ENCODE measurements at places on chromosomes 3 and 15.
A peak's percentile ranks its signal among the peaks of the same experiment; 100 is the strongest.

DNA sequence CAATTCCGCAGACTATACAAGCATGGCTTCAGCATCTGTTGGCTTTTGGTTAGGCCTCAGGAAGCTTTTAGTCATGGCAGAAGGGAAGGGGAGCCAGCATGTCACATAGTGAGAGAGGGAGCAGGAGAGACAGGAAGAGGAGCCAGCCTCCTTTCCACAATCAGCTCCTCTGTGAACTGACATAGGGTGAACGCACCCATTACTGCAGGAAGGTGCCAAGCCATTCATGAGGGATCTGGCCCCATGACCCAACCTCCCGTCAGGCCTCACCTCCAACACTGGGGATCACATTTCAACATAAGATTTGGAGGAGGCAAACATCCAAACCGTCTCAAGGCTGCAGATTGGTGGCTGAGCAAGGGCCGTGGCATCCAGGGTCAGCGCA lies 106.3 kb downstream of the LRRK1 start:
- DNase-seq, result no peak

DNA sequence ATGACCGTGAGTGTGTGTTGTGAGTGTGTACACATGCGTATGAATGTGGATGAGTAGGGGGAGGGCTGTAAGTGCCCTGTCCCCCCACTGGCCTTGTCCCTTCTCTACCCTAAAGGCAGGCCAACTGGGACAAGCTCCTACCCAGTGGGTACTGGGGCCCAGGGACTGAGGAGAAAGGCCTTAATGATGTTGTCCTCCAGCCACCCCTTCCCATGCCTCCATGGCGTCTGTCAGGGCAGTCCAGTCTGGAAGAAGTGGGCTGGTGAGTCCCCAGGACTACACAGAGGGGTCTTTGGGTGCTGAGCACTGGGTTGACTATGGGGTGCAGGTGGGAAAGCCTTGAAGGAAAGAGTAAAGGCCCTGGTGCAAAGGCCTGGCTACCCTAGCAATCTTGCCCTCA lies 16.9 kb upstream of the CORO2B start:
- no peak for DNase-seq

- no peak for DNase-seq
These were observed 263.1 kb upstream of the DNAJC19 start for GRCh38 chr3:181252631-181253030.

DNA sequence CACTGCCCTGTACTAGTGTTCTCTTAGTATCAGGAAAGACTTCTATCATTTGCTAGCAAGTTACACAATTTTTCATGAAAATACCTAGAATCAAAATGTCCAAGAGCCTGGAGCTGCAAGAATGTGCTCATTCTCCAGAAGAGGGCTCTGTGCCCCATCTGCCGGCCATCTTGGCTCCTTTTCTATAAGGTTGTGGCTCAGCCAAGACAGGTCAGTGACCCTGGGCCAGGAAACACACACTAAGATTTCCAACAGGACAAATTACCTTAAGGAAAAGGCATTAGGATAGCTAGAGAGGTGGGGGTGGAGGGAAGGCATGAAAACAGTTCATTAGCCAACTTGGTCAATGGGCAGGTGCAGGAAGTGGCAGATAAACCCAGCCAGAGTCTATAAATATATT lies 20.7 kb downstream of the TIMP4 start:
- DNase-seq, result peak; percentile 7

- DNase-seq, result no peak
These were observed 113.9 kb downstream of the CADPS start for GRCh38 chr3:62761311-62761710.

DNA sequence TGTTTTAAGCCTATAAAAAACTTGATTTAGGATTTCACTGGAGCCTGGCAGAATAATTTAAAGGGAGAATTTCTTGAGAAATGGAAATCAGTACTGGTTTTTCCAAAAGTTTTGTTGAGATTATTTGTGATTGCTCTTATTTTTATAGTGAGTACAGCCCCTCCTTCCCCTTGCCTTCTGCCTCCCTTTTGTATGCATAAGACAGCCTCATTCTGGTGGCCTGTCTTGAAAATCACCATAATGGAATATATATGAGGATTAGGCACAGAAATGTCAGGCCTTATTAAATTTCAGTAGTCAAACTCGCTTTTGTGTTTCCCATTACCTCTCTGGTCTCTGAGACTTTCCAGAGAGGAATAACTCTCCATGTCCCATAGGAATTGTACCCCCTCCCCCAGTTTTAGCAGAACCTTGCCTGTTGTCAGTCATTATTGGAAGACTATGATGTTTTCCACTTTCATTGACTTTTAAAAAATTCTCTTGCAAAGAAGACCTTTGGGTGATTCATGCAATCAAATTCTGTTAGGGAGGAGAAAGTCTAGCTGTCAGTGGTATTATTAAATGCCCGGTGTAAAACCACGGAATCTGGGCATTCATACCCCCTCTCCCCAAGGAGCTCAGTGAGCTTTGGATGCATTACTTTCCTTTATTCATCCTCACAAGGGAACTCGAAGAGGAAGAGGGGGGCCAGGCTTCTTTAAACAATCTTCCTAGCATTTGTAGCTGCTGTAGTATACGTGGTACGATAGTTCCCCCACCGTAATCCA lies 171.6 kb upstream of the TSC22D2 start:
- no peak for DNase-seq

- DNase-seq, result no peak
These were observed 775 bp upstream of the CCDC39 start for GRCh38 chr3:180680097-180680430.

DNA sequence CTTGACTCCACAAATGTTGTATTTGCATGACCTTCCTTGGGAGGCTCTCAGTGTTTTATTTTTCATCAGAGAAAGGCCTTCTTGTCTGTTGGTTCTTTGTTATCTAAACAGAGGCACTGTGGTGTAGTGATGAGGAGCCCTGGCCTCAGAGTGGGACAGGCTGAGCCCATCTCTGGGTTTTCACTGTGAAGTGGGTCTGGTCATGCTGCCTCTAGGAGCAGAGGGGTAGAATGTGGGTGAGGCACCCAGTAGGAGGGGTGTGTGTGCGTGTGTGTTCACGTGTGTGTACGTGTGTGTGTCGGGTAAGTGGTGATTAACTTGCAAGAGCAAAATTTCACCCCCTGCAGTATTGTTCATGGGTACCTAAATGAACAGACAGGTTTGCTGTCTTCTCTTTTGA lies 14.4 kb downstream of the KLF13 start:
- no peak for DNase-seq

- no peak for DNase-seq
These were observed 1035.4 kb upstream of the SEMA6D start for GRCh38 chr15:46681901-46682300.

GRCh38 chr15:93803421-93804152 lies 427.8 kb upstream of the MCTP2 start:
- DNase-seq, result no peak

GRCh38 chr15:88316586-88316985 lies 60.0 kb upstream of the NTRK3 start:
- DNase-seq, result no peak

DNA sequence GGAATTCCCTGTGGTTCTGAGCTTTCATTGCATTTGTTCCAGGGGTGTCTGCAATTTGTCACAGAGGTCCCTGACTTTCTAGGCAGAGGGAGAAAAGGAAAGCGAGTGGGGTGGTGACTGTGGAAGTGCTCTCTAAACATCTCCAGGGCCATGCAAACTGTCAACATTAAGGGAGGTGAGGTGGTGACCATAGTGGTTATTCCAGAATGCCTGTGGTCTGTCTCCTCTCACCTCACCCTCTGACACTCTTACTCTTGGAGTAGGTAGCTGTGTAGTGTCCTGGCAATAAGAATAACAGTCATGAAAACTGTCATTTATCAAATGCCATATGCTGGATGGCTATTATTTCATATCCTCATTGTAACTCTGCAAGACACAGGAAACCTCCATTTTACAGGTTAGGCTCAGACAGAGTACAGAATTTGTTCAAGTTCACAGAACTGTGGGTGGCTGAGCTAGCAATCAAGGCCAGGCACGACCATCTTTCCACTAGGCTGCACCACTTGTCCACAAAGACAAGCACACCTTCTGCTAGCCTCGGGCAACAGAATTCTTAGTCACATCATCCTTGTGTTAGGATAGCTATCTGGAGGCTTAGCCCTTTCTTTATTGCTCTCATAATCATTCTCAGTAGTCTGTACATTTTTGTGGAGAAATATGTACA lies 179.4 kb downstream of the CD47 start:
- DNase-seq, result no peak

- DNase-seq, result no peak
These were observed 34.3 kb upstream of the TRAK1 start for GRCh38 chr3:42056840-42057239.

DNA sequence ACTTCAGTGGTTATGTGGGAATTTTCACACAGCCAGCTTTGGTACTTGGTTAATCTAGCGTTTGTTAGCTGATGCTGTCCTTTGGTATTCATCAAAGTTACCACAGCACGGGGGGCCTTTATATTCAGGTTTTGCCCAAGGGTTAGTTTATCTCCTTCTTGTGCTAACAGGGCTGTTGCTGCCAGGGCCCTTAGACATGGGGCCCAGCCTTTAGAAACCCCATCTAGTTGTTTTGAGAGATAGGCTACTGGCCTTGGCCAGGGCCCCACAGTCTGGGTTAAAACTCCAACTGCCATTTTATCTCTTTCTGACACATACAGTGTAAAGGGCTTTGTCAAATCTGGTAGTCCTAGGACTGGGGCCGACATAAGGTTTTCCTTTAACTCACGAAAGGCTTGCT lies 7.5 kb upstream of the DNAAF4 start:
- DNase-seq, result no peak

DNA sequence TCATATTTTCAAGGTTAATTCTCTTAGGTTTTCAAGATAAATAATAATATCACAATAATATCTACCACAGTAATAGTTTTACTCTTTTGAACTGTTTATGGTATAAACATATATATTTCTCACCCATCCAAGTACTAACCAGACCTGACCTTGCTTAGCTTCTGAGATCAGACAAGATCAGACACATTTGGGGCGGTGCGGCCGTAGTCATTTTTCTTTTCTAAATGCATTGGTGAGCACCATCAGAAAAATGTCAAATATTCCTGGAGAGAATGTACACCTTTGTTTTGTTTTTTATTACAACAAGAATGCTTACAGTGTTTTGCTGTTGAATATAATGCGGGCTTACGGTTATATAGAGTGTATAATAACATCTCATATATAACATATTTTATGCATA lies 267.8 kb downstream of the ADAMTS17 start:
- no peak for DNase-seq

DNA sequence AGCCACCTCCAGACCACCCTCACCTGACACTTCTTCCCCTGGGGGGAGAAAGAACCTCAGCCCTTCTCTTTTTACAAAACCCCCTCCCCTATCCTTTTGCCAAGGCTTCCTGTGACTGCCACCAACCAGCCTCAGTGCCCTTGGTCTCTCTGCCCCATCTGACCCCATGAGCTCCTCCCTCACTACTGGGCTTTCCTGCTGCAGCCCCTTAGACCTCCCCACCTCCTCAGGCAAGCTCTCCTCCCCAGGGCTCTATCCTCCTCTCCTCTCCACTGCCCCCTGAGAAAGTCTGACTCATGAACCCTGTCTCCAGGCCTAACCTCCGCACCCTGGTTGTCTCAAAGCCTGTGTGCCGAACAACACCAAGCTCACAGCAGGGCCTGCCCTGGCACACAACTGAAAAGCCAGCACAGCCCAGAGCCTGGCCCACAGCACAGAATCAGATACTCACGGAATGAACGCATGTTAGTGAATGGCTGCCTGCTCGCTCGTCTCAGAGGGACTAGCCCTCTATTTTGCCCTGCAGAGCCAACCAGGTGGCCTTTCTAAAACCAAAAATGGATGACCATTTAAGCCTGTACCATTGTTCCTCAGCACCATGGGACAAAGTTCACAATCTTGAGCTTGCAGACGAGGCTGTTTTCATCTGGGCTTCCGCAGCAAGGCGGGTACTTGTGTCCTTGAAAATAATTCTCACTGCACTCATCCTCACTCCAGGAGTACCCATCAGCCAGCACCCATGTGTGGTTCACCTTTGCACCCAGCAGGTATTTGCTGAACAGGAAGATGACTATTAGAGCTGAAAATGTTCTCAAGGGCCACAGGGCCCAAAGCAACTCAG lies 1.7 kb downstream of the CHDH start:
- no peak for DNase-seq

GRCh38 chr3:177096615-177097014 lies 100.7 kb downstream of the TBL1XR1 start:
- DNase-seq, result no peak

GRCh38 chr15:67127331-67127664 lies 61.9 kb downstream of the SMAD3 start:
- no peak for DNase-seq

DNA sequence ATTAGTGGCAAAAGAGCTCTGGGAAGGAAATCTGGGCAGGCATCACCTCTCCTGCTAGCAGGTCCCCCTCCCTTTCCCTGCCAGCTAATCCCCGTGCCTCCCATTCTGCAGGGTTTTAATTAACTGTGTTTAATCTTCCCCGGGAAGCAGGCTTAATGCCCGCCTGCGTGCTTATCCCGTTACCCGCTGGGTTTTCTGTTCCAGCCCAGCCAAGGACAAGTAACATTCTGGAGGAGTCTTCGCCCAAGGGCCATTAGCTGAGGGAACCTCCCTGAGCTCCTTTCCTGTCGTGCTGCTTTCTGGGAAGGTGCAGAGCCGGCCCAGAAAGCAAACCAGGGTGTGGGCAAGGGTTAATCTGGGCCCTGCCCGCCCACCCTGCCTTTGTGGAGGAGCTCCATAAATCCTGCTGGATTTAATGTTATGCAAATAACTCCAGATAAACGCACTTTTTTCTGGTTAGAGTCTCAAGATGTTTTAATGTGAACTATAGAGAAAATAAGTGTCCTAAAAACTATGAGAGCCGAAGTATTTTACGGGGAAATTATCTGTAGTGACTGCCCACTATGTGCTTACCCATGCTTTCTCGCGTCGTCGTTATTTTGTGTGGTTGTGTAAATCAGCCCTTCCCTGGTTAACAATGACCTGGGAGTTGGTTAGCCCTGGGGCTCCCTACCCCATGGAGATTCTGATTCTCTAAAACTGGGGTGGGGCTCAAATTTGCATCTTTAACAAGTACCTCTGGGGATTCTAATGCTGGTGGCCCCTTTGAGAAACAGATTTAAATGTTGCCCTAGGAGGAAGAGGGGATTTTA lies 25.9 kb downstream of the TRIM71 start:
- no peak for DNase-seq

- DNase-seq, result no peak
These were observed 2.6 kb downstream of the TIMMDC1 start for GRCh38 chr3:119500901-119501300.

- no peak for DNase-seq
These were observed 333.8 kb downstream of the FEZF2 start for GRCh38 chr3:62039586-62039985.

GRCh38 chr15:70151003-70151402 lies 53.3 kb upstream of the TLE3 start:
- no peak for DNase-seq

DNA sequence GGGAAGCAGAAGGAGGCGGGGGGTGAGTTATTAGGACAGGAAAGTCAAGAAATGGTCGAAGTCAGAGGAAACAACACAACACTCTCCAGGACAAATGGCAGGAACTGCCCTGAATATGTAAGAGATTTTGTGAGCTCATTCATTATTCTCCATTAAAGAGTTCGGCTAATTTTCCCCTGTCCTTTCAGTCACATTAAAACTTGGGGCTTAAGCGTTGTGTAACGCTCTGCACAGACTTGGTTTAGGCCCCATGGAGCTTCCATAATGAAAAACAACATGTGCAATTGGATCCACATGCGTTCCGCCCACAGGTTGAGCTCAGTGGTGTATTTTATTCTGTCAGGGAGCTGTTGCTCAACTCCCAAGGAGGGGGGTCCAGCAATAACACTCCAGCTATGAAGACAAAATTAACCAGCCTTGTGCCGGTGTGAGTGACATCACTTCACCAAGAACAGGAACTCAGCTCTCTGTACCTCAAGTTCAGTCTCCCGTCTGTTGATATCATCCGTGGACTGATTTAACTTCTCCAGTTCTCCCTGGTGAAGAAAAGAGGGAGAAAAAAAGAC lies 2.3 kb downstream of the SH3BP5 start:
- no peak for DNase-seq
